Left renal pelvis (tissue), 4 donors: ENCODE measurements at places on chromosomes 3 and 15. TPM values are rescaled to one million over a fixed set of nuclear protein-coding genes. Genes with fewer than 3 reads are reported as not detected.

DNA sequence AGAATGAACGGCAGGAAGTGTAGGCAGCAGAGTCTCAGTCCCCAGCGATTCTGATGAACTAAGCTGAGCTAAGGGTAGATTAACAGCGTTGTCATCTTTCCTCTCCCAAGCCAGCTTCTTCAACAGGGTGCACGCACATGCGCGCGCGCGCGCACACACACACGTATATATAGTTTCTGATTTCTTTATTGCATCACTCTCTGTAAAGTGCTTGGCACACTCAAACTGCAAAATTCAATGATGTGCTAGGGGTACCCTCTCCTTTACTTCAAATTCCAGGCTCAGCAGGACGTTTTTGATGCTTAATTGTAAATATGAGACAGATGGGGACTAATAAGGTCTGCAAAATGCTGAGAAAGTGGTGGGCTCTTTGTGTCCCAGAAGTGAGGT is 26.1 kb upstream of the VPS8 start:
- DNase-seq = no peak

GRCh38 chr15:52076889-52077781 is 35.4 kb downstream of the BCL2L10 start:
- no peak for DNase-seq

CALML4 gene
- 35.3 TPM for polyA plus RNA-seq

NAALADL2 gene
- polyA plus RNA-seq = 21.5 TPM
